ENCODE measurements at places on chromosomes 1 and 21. TPM values are rescaled to one million over a fixed set of nuclear protein-coding genes. Genes with fewer than 3 reads are reported as not detected.

The CFAP107 gene
- not detected for total RNA-seq

The C1QC gene
- not detected for total RNA-seq

The IRF6 gene
- 1.2 TPM for total RNA-seq

The RNU1-1 gene
- 1,043 TPM for total RNA-seq

The EPS15 gene
- 56.6 TPM for total RNA-seq

The COL24A1 gene
- not detected for total RNA-seq

The NGF gene
- not detected for total RNA-seq

The LCE1F gene
- total RNA-seq = not detected

The WNT4 gene
- not detected for total RNA-seq

The CFAP74 gene
- total RNA-seq = 0.38 TPM

The NDC1 gene
- 43.9 TPM for total RNA-seq

The AGT gene
- not detected for total RNA-seq

The ABCA4 gene
- not detected for total RNA-seq

The SCYL3 gene
- total RNA-seq = 7.7 TPM

The KLF17 gene
- not detected for total RNA-seq

The PLPPR4 gene
- total RNA-seq = not detected

The PLPP3 gene
- not detected for total RNA-seq

The PCP4 gene
- not detected for total RNA-seq

The MRPS15 gene
- 120 TPM for total RNA-seq

The MSH4 gene
- total RNA-seq = 0.32 TPM

The GLMN gene
- total RNA-seq = 16.8 TPM

The TINAGL1 gene
- total RNA-seq = not detected

The VPS26C gene
- 70.9 TPM for total RNA-seq

The ASCL5 gene
- 0.29 TPM for total RNA-seq

The CYP4A22 gene
- not detected for total RNA-seq

The NTMT2 gene
- not detected for total RNA-seq

The AADACL3 gene
- total RNA-seq = not detected

The SPRR2E gene
- not detected for total RNA-seq

The CYP4Z1 gene
- total RNA-seq = not detected

The GNG5 gene
- 101 TPM for total RNA-seq

The PRRX1 gene
- not detected for total RNA-seq

The CDA gene
- total RNA-seq = not detected

The POU3F1 gene
- total RNA-seq = not detected

The NCF2 gene
- total RNA-seq = 4.2 TPM

The NEK2 gene
- 29.9 TPM for total RNA-seq

The FMO2 gene
- not detected for total RNA-seq

The NIBAN1 gene
- total RNA-seq = 10.1 TPM

The C8A gene
- not detected for total RNA-seq

The SLC22A15 gene
- total RNA-seq = 0.25 TPM

The DCDC2B gene
- total RNA-seq = not detected

The KCNH1 gene
- total RNA-seq = not detected

The IL10 gene
- total RNA-seq = 0.32 TPM

The CCDC185 gene
- not detected for total RNA-seq

The TRNP1 gene
- total RNA-seq = 0.16 TPM

The LEMD1 gene
- total RNA-seq = 0.81 TPM

The METTL13 gene
- 46.6 TPM for total RNA-seq

The IL24 gene
- 0.54 TPM for total RNA-seq

The FNBP1L gene
- 0.25 TPM for total RNA-seq

The MEAF6 gene
- total RNA-seq = 74.0 TPM

The SPRR2A gene
- total RNA-seq = not detected

The PLA2G2F gene
- total RNA-seq = not detected

The CD84 gene
- total RNA-seq = 18.1 TPM

The FCER1G gene
- 0.60 TPM for total RNA-seq
